Ureter (tissue), 1 donor: ENCODE measurements at places on chromosomes 2 and 18. TPM values are rescaled to one million over a fixed set of nuclear protein-coding genes. Genes with fewer than 3 reads are reported as not detected.

DNA sequence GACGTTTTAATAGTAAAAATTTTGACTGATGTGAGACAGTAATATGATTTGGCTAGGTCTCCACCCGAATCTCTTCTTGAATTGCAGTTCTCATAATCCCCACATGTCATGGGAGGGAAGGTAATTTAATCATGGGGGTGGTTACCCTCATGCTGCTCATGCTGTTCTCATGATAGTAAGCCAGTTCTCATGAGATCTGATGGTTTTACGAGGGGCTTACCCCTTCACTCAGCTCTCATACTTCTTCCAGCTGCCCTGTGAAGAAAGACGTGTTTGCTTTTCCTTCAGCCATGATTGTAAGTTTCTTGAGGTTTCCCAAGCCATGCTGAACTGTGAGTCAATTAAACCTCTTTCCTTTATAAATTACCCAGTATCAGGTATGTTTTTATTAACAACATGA, 327.0 kb upstream of the CDH7 start:
- no peak for DNase-seq

DNA sequence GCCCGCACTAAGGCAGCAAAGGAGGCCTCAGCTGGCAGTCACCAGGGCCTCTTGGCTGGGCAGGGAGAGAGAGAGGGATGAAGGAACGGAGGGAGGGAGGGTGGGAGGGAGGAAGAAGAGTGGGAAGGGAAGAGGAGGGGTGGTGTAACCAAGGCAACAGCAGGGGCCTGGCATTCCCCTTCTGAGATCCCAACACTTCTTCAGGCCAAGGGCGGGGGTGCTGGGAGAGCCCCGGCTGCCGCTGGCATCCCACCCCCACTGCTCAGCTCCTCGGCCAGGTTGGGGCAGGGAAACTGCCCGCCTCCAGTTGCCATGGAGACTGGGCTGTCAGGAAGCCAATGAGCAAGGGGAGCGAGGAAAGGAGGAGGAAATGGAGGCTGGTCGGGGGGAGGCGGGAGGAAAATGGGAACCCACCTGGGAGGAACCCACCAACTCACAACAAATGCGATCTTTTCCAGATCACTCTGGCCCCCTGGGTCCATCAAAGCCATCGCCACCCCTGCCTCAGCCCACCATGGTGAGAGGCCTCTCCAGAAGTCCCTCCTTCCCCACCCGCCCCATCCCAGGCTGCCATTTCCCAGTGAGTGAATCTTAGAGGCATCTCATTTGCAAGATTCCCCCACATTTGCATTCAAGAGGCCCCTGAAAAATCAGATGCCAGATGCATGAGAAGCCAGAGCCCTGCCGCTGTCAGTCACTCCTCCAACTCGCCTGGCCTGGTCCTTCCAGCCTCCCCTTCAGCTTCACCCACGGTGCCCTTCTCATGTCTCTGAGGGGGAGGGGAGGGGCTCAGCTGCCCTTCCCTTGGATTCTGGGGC, 12.4 kb downstream of the SH2D6 start:
- no peak for DNase-seq

The MC4R gene
- not detected for total RNA-seq

The KANSL1L gene
- total RNA-seq = 44.1 TPM

The NEUROD1 gene
- not detected for total RNA-seq

The WDR43 gene
- total RNA-seq = 92.4 TPM

DNA sequence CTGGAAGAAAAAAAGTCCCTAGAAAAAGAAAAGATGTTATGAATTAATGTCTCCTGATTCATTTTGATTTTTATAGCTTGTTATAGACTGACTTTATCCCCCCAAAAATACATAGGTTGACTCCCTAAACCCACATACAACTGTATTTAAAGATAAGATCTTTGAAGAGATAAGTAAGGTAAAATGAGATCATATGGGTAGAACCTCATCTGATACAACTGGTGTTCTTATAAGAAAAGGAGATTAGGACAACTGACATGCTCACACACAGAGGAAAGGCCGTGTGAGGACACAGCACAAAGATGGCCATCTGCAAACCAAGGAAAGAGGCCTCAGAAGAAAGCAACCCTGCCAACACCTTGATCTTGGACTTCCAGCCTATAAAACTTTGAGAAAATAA, 117.5 kb downstream of the CD226 start:
- no peak for DNase-seq
